ENCODE measurements at places on chromosomes 2 and 18.

DNA sequence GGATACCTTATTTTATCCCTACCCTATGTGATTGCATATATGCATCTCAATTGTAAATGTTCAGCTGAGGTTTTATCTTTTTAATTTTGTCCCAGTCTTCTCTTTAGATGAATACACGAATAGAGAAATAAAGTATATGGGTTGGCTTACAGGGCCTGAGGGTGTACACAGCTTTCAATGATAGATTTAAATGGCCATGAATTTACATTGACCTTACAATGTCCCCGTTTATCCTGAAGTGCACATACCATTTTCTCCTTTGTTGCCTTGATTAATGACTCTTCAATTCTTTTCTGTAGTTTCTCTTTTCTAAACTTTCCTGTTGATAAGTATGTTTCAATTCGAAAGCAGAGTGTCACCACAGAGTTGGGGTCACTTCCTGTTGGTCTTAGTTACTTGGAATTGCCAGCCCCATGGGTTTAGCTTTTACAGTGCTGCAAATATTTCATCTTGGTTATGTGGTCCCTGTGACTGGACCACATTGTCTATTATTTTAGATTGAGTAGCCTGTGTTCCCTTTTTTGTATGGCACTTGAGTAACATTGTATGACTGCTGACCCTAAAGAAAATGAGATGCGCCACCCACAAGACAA is 1616.3 kb upstream of the ACVR2A start:
- no peak for DNase-seq
- H3K27me3 ChIP-seq, result no peaks in the 10 kb centered on the region
- H3K36me3 ChIP-seq, result no peaks in the 10 kb centered on the region

DNA sequence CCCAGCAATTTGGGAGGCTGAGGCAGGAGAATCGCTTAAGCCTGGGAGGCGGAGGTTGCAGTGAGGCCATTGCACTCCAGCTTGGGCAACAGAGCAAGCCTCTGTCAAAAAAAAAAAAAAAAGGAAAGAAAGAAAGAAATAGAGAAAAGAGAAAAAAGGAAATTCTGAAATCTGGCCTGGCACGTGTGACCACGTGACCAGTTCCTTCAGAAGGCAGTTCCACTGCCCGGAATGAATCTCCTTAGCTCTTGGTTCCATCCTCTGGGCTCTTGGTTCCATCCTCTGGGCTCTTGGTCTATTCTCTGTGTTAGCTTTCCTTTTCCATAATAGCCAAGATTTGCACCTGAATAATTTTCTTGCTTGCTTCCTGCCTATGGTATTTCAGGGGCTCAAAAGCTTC is 5.3 kb upstream of the POMC start:
- H3K36me3 ChIP-seq, result no peaks in the 10 kb centered on the region
- H3K27ac ChIP-seq, result no peak overlapping the region
- peaks cover 11% of the 10 kb centered on the region for H3K4me1 ChIP-seq
- DNase-seq, result no peak
- H3K4me3 ChIP-seq, result no peak overlapping the region
- peaks cover 66% of the 10 kb centered on the region for H3K27me3 ChIP-seq

DNA sequence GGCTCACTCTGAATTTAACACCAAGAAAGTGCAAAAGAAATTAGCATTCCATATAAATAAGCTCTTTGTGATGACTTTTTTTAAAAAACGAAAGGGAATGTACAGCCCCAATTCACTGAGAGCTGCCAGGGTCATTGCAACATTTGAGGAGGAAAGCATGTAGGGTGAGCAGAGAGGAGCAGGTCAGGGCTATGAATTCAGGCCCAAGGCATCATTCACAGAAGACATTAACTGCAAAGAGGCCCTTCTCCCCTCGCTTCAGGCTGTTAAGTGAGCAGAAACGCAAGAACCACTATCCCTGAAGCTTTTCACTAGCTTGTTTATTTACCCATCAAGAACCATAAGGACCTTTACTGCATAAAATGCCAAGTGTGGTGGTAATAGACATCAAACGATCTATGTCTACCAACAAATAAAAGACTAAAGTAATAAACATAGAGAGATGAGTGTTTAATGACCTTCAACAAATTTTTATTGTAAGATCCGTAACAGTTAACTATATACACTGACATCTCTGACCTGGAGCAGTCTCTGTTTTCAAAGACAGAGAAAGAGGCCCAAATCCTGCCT is 333.1 kb upstream of the HNRNPA3 start:
- no peak overlapping the region for H3K4me3 ChIP-seq
- no peaks in the 10 kb centered on the region for H3K36me3 ChIP-seq
- H3K27ac ChIP-seq, result no peak overlapping the region
- no peak for DNase-seq

GRCh38 chr2:206396211-206396610 is 47.1 kb upstream of the ADAM23 start:
- no peaks in the 10 kb centered on the region for H3K4me1 ChIP-seq
- no peak for DNase-seq
- H3K4me3 ChIP-seq, result no peak overlapping the region

GRCh38 chr2:118848381-118849225 is 1.2 kb upstream of the EN1 start:
- H3K4me3 ChIP-seq, result peak overlapping the region; percentile 68
- H3K27ac ChIP-seq, result peak overlapping the region; percentile 90
- peaks cover 72% of the 10 kb centered on the region for H3K4me1 ChIP-seq
- peaks cover 87% of the 10 kb centered on the region for H3K27me3 ChIP-seq

DNA sequence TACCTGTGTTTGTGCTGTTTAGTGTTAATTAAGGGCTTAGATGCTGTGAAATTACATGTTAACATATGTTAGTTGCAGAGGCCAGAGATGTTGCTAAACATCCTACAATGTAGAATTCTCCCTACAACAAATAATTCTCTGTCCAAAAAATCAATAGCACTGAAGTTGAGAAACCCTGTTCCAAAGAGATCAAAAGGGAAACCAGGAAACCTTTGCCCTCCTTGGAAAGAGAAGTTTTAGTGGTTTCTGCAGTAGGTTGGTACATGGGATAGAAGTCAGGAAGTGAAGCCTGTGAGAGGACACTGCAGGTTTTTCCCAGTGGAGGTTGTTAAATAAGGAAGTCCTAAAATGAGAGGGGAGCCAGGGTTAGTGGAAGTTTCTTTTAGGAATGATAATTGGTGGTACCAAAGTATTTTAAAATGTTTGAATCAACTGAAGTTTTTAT is 6.3 kb upstream of the RMDN2 start:
- H3K4me3 ChIP-seq, result no peak overlapping the region
- H3K27ac ChIP-seq, result no peak overlapping the region
- H3K36me3 ChIP-seq, result no peaks in the 10 kb centered on the region

- DNase-seq, result no peak
- no peak overlapping the region for H3K4me3 ChIP-seq
- H3K27me3 ChIP-seq, result no peaks in the 10 kb centered on the region
Observed at GRCh38 chr2:204260901-204261300, 284.4 kb upstream of the PARD3B start.

- H3K4me1 ChIP-seq, result peaks cover 23% of the 10 kb centered on the region
- H3K27me3 ChIP-seq, result no peaks in the 10 kb centered on the region
- no peak overlapping the region for H3K27ac ChIP-seq
- DNase-seq, result no peak
- peaks cover 9% of the 10 kb centered on the region for H3K36me3 ChIP-seq
- no peak overlapping the region for H3K4me3 ChIP-seq
Observed at GRCh38 chr2:223034221-223034975, 17.6 kb upstream of the KCNE4 start.

- peaks cover 7% of the 10 kb centered on the region for H3K27me3 ChIP-seq
- no peak overlapping the region for H3K4me3 ChIP-seq
- H3K4me1 ChIP-seq, result peaks cover 40% of the 10 kb centered on the region
Observed at GRCh38 chr2:42230891-42231290, 61.7 kb downstream of the EML4 start.

GRCh38 chr18:64966667-64967066 is 784.1 kb upstream of the CDH7 start:
- peaks cover 20% of the 10 kb centered on the region for H3K4me1 ChIP-seq
- no peak overlapping the region for H3K4me3 ChIP-seq
- peak overlapping the region; percentile 97 for H3K27ac ChIP-seq
- H3K27me3 ChIP-seq, result no peaks in the 10 kb centered on the region

DNA sequence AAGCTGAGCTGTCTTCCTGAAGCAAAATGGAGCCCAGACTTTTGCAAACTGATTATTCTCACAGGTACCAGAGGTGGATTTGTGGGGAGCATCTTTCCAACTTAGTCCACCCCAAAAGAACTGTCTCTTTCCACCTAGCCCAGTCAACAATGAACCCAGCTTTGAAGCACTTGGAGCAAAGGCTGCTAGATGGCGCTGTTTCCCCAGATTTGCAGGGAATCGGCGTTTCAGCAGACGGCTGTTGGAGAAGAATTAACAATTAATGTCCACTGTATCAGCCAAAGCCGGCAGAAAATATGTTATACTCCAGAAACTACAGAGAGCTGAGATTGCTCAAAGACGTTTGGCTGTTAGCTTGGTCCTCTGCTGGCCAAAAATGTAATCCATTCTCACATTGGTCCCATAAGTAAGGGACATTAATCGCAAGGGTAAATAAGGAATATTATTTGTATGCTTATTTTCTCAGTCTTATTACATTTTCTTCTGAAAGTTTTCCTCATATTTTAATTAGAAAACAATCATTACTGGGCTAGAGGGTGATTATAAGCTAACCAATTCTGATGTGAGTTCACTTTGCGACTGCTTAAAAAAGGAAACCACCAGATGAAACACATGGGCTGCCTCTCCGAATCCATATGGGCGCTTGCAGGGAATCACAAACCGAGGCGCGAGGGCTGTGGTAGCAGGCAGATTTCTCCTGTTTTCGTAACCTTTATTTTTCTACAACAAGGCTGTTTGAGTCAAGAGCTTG is 423.8 kb upstream of the MEX3C start:
- DNase-seq, result peak; percentile 38
- peaks cover 47% of the 10 kb centered on the region for H3K27me3 ChIP-seq
- H3K4me1 ChIP-seq, result no peaks in the 10 kb centered on the region
- no peak overlapping the region for H3K4me3 ChIP-seq
- no peaks in the 10 kb centered on the region for H3K36me3 ChIP-seq

GRCh38 chr2:225615514-225615913 is 216.0 kb downstream of the NYAP2 start:
- H3K4me3 ChIP-seq, result no peak overlapping the region
- no peaks in the 10 kb centered on the region for H3K27me3 ChIP-seq
- H3K36me3 ChIP-seq, result no peaks in the 10 kb centered on the region
- no peaks in the 10 kb centered on the region for H3K4me1 ChIP-seq

DNA sequence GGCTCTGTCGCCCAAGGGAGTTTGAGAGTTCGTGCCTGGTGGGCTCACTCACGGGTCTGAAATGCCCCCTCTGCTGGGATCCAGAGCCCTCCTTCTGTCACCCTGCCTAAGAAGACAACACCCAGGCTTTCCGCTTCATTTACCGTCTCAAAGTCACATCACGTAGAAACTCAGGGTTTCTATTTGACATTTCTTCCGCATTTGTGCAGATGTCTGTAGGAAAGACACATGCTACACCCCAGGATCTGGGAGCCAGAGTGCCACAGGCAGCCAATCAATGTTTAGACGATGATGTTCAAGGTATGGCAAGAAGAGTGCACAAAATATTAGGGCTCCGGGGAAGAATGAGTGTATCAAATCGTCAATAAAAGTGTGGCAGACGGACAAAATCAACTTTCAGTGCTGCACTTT is 24.4 kb upstream of the ACKR3 start:
- no peaks in the 10 kb centered on the region for H3K27me3 ChIP-seq
- no peak for DNase-seq
- H3K36me3 ChIP-seq, result peaks cover 6% of the 10 kb centered on the region
- no peak overlapping the region for H3K4me3 ChIP-seq

DNA sequence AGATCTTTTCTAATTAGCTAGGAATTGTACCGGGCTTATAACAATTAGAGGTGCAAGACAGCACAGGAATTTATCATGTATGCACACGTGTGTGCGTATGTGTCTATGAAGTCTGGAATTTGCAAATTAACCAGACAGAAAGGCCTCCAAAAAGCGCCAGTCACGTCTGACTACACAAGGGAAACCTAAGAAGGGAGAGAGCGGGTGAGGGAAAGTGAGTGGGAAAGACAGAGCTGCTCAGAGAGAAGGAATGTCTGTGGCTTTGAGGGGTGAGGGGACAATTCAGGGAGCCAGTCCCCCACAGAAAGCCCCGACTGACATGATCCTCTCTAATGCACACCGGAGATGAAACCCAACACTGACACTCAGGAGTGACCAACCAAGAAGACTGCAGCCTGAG is 197.7 kb upstream of the SH3BP4 start:
- no peak for DNase-seq
- H3K4me1 ChIP-seq, result peaks cover 4% of the 10 kb centered on the region
- no peak overlapping the region for H3K27ac ChIP-seq
- no peak overlapping the region for H3K4me3 ChIP-seq
- H3K27me3 ChIP-seq, result peaks cover 2% of the 10 kb centered on the region

GRCh38 chr2:15956751-15957736 is 16.7 kb downstream of the MYCN start:
- H3K36me3 ChIP-seq, result no peaks in the 10 kb centered on the region
- H3K4me3 ChIP-seq, result no peak overlapping the region
- no peak for DNase-seq
- no peak overlapping the region for H3K27ac ChIP-seq
- peaks cover 2% of the 10 kb centered on the region for H3K27me3 ChIP-seq
- peaks cover 20% of the 10 kb centered on the region for H3K4me1 ChIP-seq

DNA sequence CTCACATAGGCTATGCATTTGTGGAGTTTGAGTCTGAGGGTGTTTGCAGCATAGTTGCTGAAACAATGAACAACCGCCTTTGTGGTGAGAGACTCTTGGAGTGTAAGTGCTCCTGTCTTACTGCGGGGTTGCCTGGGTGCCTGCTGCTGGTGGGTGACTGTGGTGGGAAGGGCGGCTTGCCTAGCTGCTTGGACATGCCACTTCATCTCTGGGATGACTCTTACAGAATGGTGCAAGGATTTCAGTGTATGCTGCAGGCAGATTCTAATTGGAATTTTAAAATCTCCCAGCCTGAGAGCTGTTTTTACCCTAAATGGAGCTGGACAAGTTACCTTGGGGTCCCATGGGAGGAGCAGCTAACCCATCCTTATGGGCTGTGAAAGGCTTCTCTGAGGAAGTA is 50.1 kb downstream of the CYP27C1 start:
- no peak overlapping the region for H3K27ac ChIP-seq
- no peak for DNase-seq
- H3K27me3 ChIP-seq, result no peaks in the 10 kb centered on the region
- H3K36me3 ChIP-seq, result no peaks in the 10 kb centered on the region

GRCh38 chr2:218954541-218955300 is 4.7 kb upstream of the CDK5R2 start:
- DNase-seq, result no peak
- H3K27me3 ChIP-seq, result peaks cover 90% of the 10 kb centered on the region
- no peak overlapping the region for H3K27ac ChIP-seq
- H3K4me3 ChIP-seq, result no peak overlapping the region
- H3K4me1 ChIP-seq, result peaks cover 9% of the 10 kb centered on the region

DNA sequence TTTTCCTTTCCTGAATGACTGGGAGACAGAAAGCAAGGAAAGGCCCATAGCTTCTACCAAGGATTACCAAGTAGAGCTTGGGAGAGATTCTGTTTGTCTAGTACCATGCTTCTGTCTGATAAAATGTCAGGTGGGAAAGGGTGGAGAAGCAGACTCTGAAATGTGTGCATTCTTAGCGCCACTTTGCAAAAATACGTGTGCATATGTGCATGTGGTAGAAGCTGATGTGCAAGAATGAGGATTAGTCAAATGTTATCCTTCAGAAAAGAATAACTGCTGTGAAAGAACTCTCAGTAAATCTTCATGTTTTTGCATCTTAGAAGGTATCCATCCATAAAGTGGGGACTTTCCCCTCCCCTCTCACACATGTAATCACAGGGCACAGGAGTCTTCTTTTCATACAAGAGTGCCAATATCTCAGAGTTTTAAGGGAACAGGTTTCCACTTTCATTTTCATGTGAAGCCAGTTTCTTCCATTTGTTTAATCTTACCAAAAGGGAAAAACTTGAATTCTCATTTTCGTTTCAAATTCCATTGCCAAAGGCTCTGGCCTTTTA is 15.4 kb upstream of the DGKD start:
- DNase-seq, result no peak
- H3K4me3 ChIP-seq, result no peak overlapping the region
- H3K4me1 ChIP-seq, result no peaks in the 10 kb centered on the region
- H3K27ac ChIP-seq, result no peak overlapping the region
- no peaks in the 10 kb centered on the region for H3K36me3 ChIP-seq
